Stimulated activated CD8-positive, alpha-beta memory T cell treated with anti-CD3 and anti-CD28 coated beads, Interleukin-7, amount 100 ng/mL, for 48 hours (primary cell): ENCODE measurements at places on chromosomes 2 and 18.

DNA sequence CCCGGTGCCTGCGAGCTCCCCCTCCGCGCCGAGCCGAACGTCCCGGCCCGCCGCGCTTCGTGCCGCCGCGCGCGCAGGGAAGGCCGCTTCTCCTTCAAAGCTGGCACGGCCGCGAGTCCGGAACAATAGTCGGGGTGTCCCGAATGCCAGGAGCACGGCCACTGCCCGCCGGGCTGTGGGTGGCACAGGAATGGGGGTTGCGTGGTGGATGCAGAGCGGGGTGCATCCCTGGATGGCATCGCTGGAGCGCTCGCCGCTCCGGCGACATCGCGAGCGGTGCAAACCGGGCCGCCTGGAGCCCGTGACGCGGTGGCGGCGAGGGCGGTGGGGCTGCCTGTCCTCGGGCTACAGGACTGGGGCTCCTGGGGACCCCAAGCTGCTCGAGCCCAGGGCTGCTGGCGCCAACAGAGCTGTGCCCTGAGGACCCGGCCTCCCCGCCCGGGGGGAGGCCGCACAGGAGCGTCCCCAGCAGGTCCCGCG, 1.1 kb upstream of the SATB2 start:
- DNase-seq = no peak

GRCh38 chr2:102832789-102833188, 71.0 kb downstream of the TMEM182 start:
- DNase-seq = no peak

DNA sequence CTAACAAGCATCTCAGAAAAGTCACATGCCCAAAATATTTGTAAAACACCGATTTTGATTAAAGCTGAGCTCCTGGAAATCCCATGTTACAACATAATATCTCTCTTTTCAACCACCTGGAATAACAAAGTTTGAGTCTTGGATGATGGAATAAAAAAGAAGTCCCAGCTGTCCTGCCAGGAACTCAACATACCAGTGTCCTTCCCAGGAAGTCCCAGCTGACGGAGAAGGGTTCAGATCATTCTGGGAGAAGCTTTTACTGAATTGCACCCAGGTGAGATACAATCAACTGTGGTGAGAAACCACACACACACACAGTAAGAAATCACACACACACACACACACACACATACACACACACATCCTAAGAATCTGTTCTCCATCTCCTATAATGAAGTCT, 413.1 kb upstream of the PKDCC start:
- DNase-seq = no peak

DNA sequence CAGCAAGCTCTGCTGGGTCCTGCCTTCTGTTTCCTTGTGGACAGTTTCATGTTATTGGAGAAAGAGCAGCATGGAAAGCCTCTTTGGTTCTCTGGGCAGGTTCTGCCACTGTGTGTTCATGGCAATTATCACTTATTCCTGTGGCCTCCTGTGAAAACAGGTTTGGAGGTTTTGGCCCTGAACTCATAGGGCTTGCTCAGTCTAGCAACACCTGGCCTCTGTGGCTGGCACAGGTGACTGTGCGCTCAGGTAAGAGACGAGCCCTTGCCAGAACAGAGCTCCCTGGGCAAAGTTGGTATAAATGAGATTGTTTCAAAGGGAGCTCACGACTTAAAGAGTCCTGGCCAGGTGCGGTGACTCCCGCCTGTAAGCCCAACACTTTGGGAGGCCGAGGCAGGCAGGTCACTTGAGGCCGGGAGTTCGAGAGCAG, 5.7 kb downstream of the CEP68 start:
- DNase-seq = no peak

- DNase-seq = no peak
Measured at GRCh38 chr2:28210535-28210934, 182.1 kb upstream of the FOSL2 start.

GRCh38 chr2:208595386-208596275, 189.0 kb downstream of the PTH2R start:
- DNase-seq = no peak

- no peak for DNase-seq
Measured at GRCh38 chr2:26330604-26331003, 15.3 kb upstream of the SELENOI start.

GRCh38 chr2:112686348-112687217, 34.2 kb upstream of the NT5DC4 start:
- no peak for DNase-seq
